ENCODE measurements at places on chromosomes 16 and 17.

- no peak for DNase-seq
These were observed 533.2 kb upstream of the CDH5 start for GRCh38 chr16:65833171-65833871.

DNA sequence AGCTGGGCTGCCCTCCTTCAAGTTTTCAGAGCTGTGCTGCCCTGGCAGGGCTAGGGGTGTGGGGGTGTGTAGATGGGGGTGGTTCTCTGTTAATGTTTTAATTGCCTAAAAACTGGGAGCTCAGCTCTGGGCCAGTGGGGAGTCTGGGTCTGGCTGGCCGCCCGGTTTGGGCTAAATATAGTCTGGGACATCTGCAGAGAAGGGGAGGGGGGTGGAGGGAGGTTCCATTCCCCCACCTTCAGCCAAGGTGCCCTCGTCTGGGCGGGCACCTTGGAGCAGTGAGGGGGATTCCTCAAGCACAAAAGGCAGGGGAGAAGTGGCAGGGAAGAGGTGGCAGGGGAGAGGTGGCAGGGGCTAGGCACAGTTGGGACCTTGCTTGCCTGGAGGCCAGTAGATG is 13.0 kb downstream of the RARA start:
- no peak for DNase-seq

DNA sequence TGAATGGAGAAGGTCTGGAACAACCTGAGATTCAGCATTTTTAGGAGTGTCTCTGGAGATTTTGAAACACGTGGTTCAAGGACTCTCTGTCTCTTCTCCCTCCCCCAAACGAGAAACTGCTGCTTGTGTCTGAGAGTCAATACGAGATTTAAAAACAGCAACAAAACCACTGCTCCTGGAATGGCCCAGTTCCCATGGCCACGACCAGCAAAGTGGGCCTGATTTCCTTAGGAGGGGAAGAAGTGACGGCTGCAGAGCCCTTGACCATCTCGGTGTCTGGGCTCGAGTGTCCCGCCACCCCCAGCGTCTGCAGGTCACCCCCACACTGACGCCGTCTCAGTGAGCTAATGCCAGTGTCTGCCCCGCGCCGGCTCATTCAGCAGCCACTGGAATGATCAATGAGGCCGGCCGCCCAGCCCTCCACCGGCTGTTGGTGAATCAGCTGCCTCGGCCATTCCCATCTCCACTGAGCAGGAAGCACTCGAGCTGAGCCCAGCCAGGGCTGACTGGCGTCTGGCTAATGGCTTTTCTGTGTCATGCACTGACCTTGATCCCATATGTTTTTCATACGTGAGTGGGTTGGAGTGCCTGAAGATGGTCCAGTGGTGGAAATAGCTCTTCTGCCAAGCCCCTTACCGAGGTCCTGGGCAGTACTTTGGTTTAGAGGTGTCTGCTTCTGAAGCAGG is 151.8 kb downstream of the PITPNC1 start:
- DNase-seq, result peak; percentile 69

- no peak for DNase-seq
These were observed 14.1 kb downstream of the TBX2 start for GRCh38 chr17:61413661-61414126.

- no peak for DNase-seq
These were observed 300.6 kb downstream of the SOX9 start for GRCh38 chr17:72421128-72422092.

GRCh38 chr16:84482951-84483881 is 21.2 kb downstream of the MEAK7 start:
- DNase-seq, result no peak

GRCh38 chr17:34886831-34887230 is 74.4 kb downstream of the CCT6B start:
- no peak for DNase-seq

- DNase-seq, result no peak
These were observed 1.0 kb downstream of the LITAF start for GRCh38 chr16:11585460-11586377.

GRCh38 chr17:29193146-29193545 is 12.9 kb upstream of the MYO18A start:
- DNase-seq, result no peak

GRCh38 chr16:87747626-87748414 is 18.0 kb downstream of the KLHDC4 start:
- no peak for DNase-seq

- DNase-seq, result no peak
These were observed 94.0 kb downstream of the SOCS1 start for GRCh38 chr16:11161974-11162373.

DNA sequence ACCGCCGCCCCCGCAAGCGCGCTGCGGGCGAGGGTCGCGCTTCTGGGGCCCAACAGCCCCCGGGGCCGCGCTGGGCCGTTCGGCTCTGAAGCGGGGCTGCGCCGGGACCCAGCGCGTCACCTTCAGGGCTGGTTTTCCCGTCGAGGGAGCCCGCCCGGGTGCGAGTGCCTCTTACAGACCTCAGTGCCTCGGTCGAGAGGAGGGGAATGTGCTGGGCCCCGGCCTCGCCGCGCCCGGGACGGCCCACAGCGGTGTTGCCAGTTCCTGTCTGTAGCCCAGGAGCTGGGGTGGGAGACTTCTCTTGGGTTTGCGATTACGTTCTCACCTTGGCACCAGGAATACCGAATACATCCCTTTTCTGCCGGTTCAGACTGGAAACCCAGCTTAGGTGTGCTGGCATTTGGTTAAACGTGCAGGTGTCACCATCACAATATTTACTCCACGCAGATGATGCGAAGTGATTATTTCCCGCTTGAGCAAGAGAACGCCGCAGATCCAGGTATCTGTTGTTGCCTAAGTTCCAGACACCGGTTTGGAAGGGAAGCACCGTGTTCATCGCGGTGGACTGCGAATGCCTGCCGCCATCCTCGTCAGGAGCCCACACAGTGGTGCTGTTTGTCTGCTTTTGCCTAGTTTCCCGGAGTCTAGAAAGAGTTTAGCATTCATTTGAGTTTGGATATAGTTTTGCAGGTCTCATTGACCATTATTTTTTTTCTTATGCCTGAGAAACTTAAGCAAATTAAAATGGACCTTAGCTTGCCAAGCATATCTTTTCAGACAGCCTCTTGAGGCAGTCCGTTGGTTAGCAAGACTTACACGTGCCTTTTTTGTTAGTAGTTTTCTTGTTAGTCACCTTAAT is 914 bp downstream of the MAP1LC3B start:
- no peak for DNase-seq

DNA sequence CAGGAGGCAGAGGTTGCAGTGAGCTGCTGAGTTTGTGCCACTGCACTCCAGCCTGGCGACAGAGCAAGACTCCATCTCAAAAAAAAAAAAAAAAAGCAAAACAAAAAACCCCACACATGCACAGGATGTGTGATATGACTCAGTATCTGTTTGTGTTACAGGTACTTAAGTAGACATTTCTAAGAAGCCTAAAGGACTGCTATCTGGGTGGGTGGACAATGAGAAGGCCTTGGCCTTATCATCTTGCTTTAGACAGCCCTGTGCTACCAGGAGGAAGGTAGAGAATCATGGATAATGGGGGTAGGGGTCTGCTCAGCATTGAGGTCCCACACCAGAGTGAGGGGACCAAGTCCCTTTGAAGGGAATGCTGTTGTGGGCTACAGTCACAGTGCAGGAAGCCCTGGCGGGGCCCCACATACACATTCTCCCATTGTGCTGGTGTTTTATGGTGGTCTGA is 26.7 kb downstream of the PLD6 start:
- DNase-seq, result no peak

- no peak for DNase-seq
These were observed 30.2 kb downstream of the MSI2 start for GRCh38 chr17:57286399-57287105.

DNA sequence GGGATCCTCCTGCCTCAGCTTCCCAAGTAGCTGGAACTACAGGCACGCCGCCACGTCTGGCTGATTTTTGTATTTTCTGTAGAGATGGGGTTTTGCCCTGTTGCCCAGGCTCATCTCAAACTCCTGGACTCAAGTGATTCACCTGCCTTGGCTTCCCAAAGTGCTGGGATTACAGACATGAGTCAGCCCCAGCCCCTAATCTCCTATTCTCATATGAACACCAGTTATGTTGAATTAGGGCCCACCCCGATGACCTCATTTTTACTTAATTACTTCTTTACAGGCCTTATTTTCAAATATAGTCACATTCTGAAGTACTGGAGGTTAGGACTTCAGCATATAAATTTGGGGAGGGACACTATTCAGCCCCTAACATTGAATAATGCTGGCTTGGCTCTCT is 49.2 kb downstream of the ZNRF1 start:
- DNase-seq, result no peak

DNA sequence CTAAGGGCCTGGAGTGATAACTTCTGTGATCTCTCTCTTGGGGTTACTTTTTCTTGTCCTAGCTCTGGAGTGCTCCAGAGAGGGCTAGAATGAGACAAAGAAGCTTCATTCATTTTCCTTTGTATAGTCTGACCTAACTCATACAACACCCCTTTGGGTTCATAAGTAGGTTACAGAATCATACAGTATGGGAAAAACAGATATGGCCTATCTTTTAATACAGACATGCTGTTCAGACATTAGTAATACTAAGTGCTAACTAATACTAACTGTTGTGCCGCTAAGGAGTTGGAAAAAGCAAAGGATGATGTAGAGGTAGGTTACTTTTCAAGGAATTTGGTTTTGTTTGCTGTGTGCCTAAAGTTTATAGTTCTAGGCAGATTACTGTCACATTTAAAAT is 84.7 kb downstream of the NLK start:
- DNase-seq, result no peak

DNA sequence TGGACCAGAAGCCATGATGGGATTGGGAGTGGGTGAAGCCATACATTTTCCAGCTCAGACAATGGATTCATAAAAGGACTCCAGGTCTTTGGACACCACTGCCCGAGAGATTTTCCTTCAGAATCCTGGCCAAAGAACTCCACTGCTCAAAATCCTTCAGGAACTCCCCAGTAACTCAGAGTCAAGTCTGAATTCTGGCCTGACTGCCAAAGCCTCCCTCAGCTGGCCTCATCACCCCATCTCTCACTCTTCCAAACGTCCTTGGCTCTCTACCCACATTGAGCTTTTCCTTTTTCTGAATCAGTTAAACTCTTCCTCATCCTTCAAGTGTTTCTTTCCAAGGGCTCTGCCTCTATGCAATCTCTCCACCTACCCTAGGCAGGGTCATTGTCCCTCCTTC is 1.2 kb upstream of the SEPTIN1 start:
- DNase-seq, result no peak

DNA sequence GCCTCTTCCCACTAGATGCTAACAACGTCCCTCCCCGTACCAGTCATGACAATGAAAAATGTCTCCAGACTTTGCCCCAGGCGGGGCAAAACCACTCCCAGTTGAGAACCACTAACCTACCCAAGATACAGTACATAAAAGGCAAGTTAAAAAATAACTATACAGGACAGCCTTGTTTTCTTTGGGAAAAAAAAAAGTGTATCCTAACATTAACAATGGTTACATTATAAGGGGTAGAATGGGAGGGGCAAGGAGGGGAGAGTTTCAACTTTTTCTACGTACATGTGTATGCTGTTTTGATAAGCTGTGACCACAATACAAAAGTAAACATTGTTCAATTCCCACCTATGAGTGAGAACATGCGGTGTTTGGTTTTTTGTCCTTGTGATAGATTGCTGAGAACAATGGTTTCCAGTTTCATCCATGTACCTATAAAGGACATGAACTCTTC is 94.9 kb downstream of the TOX3 start:
- DNase-seq, result no peak

GRCh38 chr17:79750650-79751545 is 20.2 kb downstream of the ENPP7 start:
- DNase-seq, result peak; percentile 69

- no peak for DNase-seq
These were observed 6.8 kb downstream of the MYO1D start for GRCh38 chr17:32870027-32870670.

DNA sequence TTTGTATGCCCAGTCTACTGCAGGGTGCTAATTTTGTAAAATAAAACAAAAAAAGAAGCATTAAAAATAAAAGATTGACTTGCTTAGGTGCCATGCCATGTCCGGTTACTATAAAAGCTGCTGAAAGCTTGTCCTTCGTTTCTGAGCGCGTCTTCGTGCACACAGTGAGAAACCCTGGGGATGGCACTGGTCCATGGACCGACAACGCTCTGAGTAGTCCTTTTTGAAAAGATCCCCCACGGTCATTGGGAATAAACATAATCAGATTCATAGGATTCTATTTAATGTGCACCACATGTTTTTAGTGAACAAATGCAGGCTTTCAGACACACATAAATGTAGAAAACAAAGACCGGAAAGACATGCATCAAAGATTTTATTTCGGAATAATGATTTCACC is 146.3 kb downstream of the XYLT1 start:
- DNase-seq, result no peak

DNA sequence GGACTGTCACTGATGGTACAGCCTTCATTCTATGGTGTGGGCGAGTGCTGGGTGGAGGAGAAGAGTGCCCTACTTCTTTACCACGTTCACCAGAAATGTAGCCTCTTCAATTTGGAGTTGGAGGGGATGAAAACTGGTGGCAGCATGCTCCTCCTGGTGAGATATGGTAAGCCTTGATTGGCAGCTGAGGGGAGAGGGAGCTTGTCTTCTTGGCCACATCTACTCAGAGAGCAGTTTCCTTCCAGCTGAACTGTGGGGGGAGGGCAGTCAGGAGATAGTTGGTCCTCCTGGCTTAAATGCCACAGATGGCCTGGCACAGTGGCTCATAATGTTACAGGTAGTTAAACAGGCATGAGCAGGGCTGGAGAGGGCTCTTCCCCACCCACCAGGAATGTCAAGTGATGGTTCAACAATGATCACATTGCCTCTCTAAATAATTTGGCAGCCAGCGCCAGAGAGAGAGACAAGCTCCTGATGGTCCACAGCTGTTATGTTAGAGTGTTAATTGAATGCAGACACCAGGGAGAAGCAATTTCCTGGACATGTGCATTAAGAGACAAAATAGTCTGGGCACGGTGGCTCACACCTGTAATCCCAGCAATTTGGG is 9.0 kb upstream of the MAPK3 start:
- DNase-seq, result peak; percentile 48

DNA sequence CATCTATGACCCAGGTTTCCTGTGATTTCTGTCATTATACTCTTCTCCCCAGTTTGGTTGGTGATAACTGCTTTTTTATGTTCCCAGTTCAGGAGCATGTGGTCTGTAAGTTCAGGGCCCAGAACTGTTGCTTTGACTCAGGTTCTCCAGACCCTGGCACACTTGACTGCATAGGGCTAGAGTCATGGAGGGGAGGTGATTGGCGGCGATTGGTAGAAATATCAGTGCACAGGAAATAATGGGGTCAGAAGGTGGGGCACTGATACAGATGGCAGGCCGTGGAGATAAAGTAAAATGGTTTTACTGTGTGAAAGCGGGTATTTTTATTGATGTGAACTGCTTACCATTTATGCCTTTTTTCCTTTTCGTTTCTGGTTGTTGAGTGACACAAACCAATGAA is 28.7 kb downstream of the TAC4 start:
- DNase-seq, result no peak

GRCh38 chr16:68770671-68771070 is 33.6 kb downstream of the CDH1 start:
- DNase-seq, result no peak

All from SHP77 treated with DMSO at 0.1 percent for 48 hours (cell line).